D721Med (cell line): ENCODE measurements at places on chromosomes 1 and 21.

DNA sequence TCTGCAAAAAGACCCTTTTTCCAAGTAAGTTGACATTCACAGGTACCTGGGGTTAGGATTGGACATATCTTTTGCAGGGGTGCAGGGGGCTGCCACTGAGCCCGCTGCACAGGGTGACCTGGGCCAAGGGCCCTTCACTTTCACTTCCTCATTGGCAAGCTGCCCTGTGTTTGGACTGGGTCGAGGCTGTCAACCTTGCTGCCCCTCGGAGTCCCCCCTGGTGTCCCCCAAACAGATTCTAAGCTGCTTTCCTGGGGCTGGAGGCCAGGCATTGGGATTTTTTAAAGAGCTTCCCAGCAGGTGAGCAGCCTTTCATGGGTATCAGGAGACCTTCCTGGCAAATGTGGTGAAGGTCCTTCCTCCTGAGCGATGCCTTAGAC, 7.9 kb upstream of the UMODL1 start:
- DNase-seq, result no peak

- no peak for DNase-seq
Observed at GRCh38 chr1:151290709-151291303, 8.7 kb downstream of the ZNF687 start.

GRCh38 chr1:115160728-115161127, 71.4 kb upstream of the TSPAN2 start:
- no peak for DNase-seq

- DNase-seq, result no peak
Observed at GRCh38 chr1:161998811-161999210, 24.9 kb downstream of the OLFML2B start.

DNA sequence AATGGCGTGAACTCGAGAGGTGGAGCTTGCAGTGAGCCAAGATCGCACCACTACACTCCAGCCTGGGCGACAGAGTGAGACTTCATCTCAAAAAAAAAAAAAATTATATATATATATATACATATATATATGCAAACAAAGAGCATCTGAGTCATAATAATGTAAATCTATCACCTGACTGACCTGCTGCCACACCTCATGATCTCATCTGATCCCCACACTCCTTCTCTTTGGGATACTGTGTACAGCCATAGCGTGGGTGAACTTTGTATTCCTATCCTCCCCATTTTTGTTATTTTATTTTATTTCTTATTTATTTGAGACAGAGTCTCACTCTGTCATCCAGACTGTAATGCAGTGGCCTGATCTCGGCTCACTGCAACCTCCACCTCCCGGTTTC, 2.6 kb upstream of the HDAC1 start:
- no peak for DNase-seq

- DNase-seq, result no peak
Observed at GRCh38 chr1:228984646-228985631, 249.7 kb downstream of the RHOU start.

GRCh38 chr1:24769656-24770651, 24.7 kb downstream of the CLIC4 start:
- DNase-seq, result no peak

GRCh38 chr1:232875536-232875935, 70.3 kb downstream of the MAP10 start:
- no peak for DNase-seq

GRCh38 chr1:204125759-204126351, 26.0 kb downstream of the ETNK2 start:
- DNase-seq, result no peak

DNA sequence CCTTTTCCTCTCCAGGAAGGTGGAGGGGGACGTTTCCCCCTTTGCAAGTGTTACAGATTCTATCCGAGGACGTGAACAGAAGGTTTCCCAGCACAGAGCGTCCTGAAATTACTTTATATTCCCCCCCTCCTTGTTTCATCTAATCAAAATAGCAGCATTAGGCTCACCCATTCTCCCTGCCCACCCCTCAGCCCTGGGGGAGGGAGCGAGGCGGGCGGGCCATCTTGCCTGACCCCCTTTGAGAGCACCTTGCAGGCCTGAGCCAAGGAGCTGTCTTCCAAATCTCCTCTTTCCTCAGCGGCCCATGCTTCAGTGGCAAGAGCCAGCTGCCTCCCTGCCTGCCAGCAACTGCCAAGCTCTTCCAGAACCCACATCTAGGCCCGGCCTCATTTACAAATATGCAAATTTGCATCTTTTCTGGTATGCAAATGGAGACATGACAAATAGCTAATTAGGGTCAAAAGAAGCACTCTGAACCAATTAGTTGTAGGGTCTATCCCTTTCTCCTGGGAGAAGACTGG, 69.1 kb upstream of the POU3F1 start:
- DNase-seq, result no peak

- DNase-seq, result no peak
Observed at GRCh38 chr1:207428783-207429182, 25.3 kb upstream of the CR2 start.

GRCh38 chr1:172898866-172899265, 151.9 kb downstream of the TNFSF18 start:
- no peak for DNase-seq

DNA sequence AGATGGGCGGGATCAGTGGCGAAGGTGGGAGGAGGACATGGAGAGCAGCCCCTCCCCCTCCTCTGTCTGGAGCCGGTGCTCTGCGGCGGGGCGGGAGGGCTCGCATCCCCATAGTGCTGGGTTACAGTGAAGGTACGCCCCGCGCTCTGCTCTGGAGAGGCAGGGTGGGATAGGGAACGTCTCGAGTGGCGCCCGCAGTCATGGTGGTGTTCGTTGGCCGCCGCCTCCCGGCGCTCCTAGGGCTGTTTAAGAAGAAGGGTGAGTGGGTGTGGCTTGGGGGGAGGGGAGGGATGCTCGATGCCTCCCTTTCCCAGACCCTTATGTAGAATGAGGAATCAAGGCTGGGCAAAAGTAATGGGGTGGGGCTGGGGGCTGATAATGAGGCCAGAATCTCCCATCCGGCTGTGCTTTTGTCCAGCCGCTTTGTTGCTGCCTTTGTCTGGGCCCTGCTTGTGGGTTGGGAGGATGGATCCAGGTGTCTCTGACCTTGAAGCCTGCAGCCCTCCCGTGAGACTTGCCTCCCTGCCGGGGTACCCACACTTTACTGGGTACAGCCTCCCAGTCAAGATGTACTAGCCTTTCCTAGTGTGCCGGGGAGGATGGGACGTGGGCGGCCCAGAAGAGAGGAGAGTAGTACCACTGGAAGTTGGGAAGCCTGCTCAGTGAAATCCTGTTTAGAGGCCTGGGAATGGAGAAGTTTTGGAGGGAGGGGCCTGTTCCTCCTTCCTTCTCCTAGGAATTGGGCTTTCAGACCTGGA, 51.4 kb downstream of the YARS1 start:
- no peak for DNase-seq

GRCh38 chr1:204213668-204214662, at the start of gene GOLT1A:
Gene GOLT1A, minus strand, starts transcription at chr1:204213988. Its CDS starts 82 bp downstream, at chr1:204213906.
- DNase-seq, result no peak

DNA sequence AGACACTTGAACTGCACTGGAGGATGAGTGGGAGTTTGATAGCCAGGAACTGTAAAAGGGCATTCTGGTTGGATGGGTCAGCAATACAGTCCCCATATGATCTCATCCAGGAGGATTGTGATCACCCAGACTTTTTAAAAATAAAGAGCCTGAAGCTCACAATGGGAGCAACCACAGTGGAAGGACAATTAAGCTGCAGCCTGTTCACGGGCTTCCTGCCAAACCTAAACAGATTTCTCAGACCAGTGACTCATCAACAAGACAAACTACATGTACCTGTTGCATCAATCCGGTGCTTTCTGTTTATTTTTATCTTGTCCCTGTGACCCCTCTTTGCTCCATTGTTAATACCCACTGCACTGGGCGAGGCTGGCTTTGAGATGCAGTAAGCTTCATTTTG, 52.3 kb downstream of the PAPPA2 start:
- DNase-seq, result no peak
